ENCODE measurements at places on chromosomes 1 and 21. TPM values are rescaled to one million over a fixed set of nuclear protein-coding genes. Genes with fewer than 3 reads are reported as not detected.

- no peak for DNase-seq
These were observed 24.8 kb upstream of the CLDN8 start for GRCh38 chr21:30240661-30241060.

GRCh38 chr21:45366931-45367401 is 38.0 kb upstream of the COL18A1 start:
- DNase-seq = peak; percentile 55

- no peak for DNase-seq
These were observed 431.5 kb downstream of the LMO4 start for GRCh38 chr1:87760155-87760554.

DNA sequence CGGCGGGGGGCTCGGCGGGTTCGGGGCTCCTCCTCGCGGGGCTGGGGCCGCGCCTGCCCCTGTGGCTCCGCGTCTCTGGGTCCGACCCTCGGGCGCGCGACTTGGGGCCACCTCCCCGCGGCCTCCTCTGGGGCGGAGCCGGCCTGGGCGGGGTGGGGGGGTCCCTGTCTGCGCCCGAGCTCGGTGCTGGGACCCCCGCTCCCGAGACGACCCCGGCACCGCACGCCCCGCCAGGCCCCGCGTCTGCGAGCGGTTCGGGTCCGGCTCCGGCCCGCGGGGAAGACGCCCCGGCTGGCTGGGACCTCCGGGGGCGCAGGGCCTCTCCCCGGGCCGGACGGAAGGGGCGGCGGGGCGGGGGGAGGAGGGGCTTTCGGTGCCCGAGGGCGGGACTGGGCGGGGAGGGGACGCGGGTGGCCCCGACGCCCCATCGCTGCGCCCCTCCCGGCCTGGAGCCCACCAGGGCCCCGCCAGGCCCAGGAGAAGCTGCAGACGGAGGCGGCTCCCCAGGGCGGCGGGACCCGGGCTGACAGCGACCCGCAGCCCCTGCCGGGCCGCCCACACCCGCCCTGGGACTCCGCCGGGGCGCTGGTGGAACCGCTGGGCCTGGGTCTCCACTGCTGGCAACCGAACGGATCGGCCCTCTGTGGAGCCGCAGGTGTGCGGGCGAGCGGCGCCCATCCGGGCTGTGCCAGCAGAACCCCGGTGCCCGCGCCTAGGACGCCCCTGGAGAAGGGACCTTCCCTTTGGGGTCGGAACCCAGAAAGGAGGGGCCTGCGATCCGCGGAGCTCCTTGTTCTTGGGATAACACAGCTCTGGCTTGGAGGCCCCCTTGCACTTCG is 610 bp downstream of the COL6A2 start:
- DNase-seq = peak; percentile 10

Gene DIRAS3
- not detected for total RNA-seq

Gene DYRK1A
- 116 TPM for total RNA-seq

Gene MEX3A
- total RNA-seq = 0.48 TPM

All from transverse colon (tissue), 4 donors.